B cell (primary cell): ENCODE measurements at places on chromosomes 4 and X. TPM values are rescaled to one million over a fixed set of nuclear protein-coding genes. Genes with fewer than 3 reads are reported as not detected.

DNA sequence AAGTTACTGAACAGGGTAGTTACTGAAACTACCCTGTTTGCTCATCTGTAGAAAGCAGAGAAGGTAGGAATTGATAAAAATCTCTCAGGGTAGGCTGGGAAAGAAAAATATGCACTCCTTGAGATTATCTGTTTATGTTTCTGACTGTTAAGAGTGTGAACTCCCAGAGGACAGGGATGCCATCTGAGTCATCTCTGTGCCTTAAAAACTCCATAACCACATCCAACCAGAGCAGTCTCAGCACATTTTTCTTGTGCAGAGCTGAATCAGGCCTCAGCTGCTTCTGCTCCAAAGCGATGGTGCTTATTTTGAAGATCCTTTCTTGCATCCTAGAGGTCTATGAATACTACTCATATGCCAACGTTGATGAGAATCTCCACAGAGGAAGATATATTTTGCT is 9.9 kb downstream of the CENPVL3 start:
- DNase-seq = no peak

- no peak for DNase-seq
Measured at GRCh38 chrX:130330146-130330545, 9.6 kb upstream of the SLC25A14 start.

Gene XAGE1A
- not detected in 2 replicates for total RNA-seq

DNA sequence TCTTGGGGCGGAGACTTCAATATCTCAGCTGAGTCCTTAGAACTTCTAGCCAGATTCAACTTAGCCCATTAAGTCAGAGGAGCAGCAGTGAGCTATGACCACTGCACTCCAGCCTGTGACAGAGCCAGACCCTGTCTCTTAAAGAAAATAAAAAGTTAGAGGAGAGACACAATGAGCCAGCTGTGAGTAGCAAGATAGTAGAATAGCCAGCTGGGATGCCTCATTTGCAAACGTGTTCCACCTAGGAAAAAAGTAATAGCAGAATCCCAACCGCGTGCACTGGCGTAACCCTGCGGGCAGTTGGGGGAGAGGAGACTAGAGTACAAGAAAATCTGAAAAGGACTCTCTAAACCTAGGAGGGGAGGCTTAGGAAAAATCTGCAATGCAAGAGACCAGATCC is 133.2 kb upstream of the ANXA3 start:
- no peak for DNase-seq
